Stimulated activated CD4-positive, alpha-beta T cell treated with anti-CD3 and anti-CD28 coated beads, TNF-alpha, amount 100 ng/mL, for 4 hours (primary cell): ENCODE measurements at places on chromosomes 13 and 19.

GRCh38 chr19:12639901-12640613, 26.5 kb downstream of the MAN2B1 start:
- DNase-seq = peak; percentile 77

- no peak for DNase-seq
These were observed 94.4 kb downstream of the COL4A1 start for GRCh38 chr13:110212529-110212928.

GRCh38 chr13:106234636-106235035, 300.8 kb downstream of the EFNB2 start:
- DNase-seq = no peak

DNA sequence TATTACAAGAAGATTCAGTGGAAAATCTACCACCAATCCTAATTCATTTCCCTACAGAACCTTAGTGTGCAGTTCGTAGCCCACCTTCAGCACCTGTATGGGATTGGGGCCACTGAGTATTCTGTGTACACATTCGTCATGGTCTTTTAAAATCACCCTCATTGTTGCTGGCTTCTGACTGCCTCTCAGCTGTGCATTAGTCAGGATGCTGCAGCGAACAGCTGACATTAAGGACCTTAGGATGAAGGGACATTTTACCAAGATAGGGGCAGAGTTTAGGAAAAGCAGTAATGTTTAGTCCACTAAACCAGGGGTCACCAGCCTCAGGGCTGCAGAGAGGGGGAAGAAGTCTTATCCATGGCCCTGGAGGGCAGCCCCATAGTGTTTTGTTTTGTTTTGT, 176.5 kb downstream of the COL4A1 start:
- DNase-seq = no peak

- DNase-seq = peak; percentile 50
These were observed 629 bp downstream of the IZUMO4 start for GRCh38 chr19:2097203-2097885.

DNA sequence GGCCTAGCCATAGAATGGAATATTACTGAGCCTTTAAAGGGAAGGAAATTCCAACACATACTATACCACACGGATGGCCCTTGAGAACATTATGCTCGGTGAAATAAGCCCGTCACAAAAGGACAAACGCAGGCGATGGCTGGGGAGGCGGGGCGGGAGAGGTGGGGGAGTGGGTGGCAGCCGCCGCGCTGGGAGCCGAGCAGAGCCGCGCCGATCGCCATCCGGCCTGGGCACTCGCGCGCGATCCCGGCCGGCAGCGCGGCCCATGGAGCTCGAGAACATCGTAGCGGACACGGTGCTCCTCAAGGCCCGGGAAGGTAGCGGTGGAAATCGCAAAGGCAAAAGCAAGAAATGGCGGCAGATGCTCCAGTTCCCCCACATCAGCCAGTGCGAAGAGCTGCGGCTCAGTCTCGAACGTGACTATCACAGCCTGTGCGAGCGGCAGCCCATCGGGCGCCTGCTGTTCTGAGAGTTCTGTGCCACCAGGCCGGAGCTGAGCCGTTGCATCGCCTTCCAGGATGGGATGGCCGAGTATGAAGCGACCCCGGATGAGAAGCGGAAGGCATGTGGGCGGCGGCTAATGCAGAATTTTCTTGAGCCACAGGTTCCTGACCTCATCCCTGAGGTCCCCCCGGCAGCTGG, 140.1 kb downstream of the ZDHHC20 start:
- no peak for DNase-seq

GRCh38 chr13:40980461-40980860, 38.7 kb downstream of the ELF1 start:
- no peak for DNase-seq

GRCh38 chr19:41637484-41637883, 10.6 kb upstream of the CEACAM4 start:
- no peak for DNase-seq

GRCh38 chr13:27388241-27388640, 36.2 kb upstream of the GTF3A start:
- DNase-seq = no peak

DNA sequence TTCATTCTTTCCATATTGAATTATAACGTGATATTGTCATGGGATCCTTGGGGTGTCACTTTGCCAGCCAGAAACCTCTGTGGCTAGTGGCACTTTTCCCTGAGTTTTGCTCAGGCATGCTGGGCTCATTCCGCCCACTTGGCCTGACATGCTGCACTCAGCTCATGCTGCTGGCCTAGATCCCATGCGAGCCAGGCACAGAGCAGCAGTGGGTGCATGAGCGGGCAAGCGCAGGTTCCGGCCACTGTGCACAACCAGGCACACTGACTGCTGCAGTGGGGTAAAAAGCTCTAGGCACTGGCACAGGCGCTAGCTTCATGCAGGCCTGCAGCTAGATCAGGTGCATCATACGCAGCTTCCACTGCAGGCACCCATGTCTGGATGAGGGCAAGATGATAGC, 221.2 kb downstream of the MAB21L1 start:
- DNase-seq = no peak

DNA sequence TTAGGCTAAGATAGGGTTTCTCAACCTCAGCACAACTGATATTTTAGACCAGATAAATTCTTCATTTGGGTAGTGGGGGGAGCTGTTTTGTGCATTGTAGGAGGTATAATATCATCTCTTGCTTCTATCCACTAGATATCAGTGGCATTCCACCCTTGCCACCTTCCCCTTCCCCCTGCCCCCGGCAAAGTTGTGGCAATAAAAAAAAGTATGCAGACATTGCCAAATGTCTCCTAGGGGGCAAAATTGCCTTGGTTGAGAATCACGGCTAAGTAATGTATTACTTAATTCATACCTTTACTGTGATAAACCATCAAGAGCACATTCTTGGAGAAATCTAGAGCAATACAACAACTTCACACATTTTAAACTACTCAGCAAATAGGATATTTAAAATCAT, 51.4 kb downstream of the UBL3 start:
- DNase-seq = no peak

- DNase-seq = no peak
These were observed 217.0 kb upstream of the OBI1 start for GRCh38 chr13:78875792-78876580.

DNA sequence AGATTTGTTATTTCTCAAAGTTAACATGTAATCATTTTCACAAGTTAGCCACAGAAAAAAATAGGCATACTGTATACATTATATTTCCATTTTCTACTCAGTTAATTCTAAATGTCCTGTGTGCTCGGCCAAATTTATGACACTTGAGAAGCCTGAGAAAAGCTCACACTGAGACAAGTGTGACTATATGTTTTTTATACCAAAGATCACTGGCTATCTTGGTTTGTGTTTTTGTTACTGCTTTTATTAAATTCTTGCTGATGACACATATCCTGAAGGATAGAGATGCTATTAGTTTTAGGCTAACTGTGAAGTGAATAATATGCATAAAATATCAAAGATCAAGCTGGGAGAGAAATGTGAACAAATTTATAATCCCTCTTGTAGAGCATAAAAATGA, 49.3 kb upstream of the IL17D start:
- no peak for DNase-seq

- DNase-seq = no peak
These were observed 6.1 kb downstream of the ZNF320 start for GRCh38 chr19:52891336-52891735.
